ENCODE measurements at places on chromosomes 11 and 22. TPM values are rescaled to one million over a fixed set of nuclear protein-coding genes. Genes with fewer than 3 reads are reported as not detected.
A peak's percentile ranks its signal among the peaks of the same experiment; 100 is the strongest.

GRCh38 chr22:32628628-32629572 is 154.3 kb downstream of the FBXO7 start:
- DNase-seq = no peak

DNA sequence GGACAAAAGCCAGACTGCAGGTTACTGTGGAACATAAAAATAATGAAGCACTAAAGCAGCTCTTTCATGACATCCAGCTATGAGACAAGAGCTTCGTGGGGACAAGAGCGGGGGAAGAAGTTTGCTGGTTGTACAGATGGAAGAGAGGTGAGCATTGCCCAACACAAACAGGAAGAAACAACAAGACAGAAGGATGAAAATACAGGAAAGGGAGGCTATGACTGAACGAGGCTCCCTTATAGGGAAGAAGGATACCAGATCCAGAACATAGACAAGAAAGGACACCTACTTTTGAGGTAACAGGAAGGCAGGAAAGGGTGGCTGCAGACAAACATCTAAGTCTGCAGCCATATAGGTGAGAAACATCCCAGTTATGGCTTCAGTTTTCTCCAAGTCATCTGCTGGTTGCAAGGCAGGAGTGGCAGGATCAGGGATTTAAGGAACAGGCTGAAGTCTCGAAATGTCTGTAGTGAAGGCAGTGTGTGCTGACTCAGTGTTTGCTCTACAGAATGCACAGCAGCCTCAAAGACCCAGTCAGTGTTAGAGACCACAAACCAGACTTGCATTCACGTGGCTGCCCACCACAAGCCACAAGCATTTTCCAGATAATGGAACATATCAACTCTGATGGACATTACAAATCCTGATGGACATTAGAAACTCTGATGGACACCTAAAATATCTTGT is 1.9 kb downstream of the CLTCL1 start:
- peak; percentile 29 for DNase-seq

GRCh38 chr22:27867085-27867952 is 51.7 kb downstream of the PITPNB start:
- no peak for DNase-seq

- no peak for DNase-seq
Measured at GRCh38 chr11:70557742-70558485, 159.6 kb downstream of the CTTN start.

GRCh38 chr11:16359369-16359768 is 3.0 kb upstream of the SOX6 start:
- DNase-seq = no peak

Gene KRTAP5-9
- 0.43 TPM for total RNA-seq

Measured in type B pancreatic cell (in vitro differentiated cells).